ENCODE measurements at places on chromosomes 4 and X. TPM values are rescaled to one million over a fixed set of nuclear protein-coding genes. Genes with fewer than 3 reads are reported as not detected.

Gene NRK
- 15.5 TPM for total RNA-seq

Gene P2RY8
- total RNA-seq, result 0.09 TPM

Gene STAP1
- not detected for total RNA-seq

Gene FAM9C
- not detected for total RNA-seq

Data from cerebellum (tissue), 4 donors.